ENCODE measurements at places on chromosomes 11 and 22. TPM values are rescaled to one million over a fixed set of nuclear protein-coding genes. Genes with fewer than 3 reads are reported as not detected.

The OR5D13 gene
- total RNA-seq: not detected

The CTTN gene
- 0.36 TPM for total RNA-seq

The PIH1D2 gene
- 0.35 TPM for total RNA-seq

The PSMD13 gene
- total RNA-seq: 74.3 TPM

The FGF3 gene
- not detected for total RNA-seq

The SLC43A1 gene
- total RNA-seq: 7.5 TPM

The TRPM5 gene
- total RNA-seq: 0.64 TPM

The MRE11 gene
- 14.7 TPM for total RNA-seq

The CARD18 gene
- not detected for total RNA-seq

The POU2AF3 gene
- total RNA-seq: not detected

The P2RY2 gene
- not detected for total RNA-seq

The FERMT3 gene
- total RNA-seq: 63.4 TPM

The MCHR1 gene
- not detected for total RNA-seq

The SYT8 gene
- total RNA-seq: not detected

The FAM180B gene
- 0.38 TPM for total RNA-seq

The OR51B5 gene
- not detected for total RNA-seq

The ABTB2 gene
- total RNA-seq: 2.7 TPM

The TESMIN gene
- total RNA-seq: 1.8 TPM

The DUSP8 gene
- 130 TPM for total RNA-seq

The KCNJ1 gene
- not detected for total RNA-seq
